Right ventricle myocardium superior (tissue), 1 donor: ENCODE measurements at places on chromosomes 3 and 15. TPM values are rescaled to one million over a fixed set of nuclear protein-coding genes. Genes with fewer than 3 reads are reported as not detected.

The PLSCR2 gene
- not detected for total RNA-seq

DNA sequence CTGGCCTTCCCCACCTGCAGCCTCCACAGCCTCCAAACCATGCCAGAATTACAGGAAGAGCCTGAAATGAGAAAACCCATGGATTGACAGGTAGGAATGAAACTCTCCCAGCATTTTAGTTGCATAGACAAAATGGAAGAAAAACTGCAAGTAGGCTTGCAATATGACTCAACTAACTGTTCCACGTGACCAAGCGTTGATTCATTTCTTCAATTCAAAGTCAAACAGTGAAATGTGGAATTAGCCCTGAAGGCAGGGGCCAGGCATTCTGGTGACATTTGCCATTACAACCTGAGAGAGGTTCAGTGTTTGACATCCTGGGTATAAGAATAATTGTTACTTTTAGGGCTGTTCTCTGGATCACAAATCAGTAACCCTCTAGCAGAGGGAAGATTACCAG, 676.5 kb upstream of the CFAP20DC start:
- DNase-seq: no peak

The GPR87 gene
- not detected for total RNA-seq

- DNase-seq: no peak
Observed at GRCh38 chr3:118912188-118912587, 122.5 kb downstream of the IGSF11 start.

DNA sequence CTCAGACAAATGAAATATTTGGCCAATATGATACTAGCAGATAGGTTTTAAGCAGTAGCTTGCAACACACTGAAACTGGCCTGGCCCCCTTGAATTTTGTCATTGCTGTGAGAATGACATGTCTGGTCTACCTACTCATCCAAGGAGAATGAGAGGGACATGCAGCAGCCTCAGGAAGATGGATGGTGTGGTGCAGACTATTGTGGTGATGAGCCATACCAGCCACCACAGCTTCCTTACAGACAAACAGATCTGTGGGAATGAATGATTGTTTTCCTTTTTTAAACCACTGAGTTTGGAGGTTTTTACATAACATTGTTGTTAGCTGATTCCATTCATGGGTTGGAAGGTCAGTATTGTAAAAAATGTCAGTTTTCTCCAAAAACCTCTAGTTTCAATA, 133.7 kb upstream of the POU1F1 start:
- no peak for DNase-seq
